ENCODE measurements at places on chromosomes 12 and 14.

DNA sequence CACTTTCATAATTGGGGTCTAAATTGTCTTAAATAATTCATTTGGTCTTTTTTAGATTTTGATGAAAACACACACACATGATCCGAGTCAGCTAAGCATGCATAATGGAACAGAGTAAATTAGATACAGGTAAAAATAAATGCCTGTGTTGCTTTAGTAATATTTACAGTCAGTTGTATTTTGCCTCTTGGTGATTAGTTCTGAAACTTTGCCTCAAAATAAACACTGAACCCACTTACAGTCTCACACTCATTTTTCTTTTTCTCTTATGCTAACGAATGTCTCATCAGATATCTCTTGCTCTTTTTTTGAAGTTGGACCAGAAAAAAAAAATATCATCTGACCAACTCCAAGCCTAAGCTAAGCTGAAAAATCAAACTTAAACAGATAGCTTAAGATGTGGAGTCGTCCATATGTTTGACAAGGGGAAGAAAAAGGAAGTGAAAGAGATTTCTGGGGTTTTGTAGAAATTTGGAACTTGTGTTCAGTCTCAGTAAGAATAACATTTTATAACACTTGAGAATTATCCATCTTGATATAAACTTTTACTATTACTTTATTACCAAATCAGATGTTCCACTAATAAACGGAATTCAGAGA lies 592.5 kb downstream of the RPL10L start:
- DNase-seq, result no peak

GRCh38 chr12:124046456-124046740 lies 73.4 kb downstream of the ZNF664 start:
- no peak for DNase-seq

GRCh38 chr12:29960122-29960521 lies 176.4 kb upstream of the TMTC1 start:
- DNase-seq, result no peak

DNA sequence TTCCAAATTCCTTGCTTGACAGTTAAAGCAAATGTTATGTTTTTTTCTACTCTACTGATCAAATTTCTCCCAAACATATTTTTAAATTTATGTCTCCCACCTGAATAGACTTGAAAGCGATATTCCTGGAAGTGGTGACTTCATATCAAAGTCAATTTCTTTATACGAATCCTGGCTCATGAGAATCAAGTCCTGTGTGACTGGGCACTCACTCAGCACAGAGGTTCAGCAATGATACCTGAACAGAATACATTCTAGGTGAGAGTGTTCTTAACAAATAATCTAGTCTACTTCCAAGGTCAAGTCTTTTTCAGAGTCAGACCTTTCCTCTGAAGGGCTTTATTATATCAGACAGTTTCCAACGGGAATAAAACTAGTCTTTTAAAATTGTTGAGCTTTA lies 1070.6 kb downstream of the TRHDE start:
- no peak for DNase-seq

DNA sequence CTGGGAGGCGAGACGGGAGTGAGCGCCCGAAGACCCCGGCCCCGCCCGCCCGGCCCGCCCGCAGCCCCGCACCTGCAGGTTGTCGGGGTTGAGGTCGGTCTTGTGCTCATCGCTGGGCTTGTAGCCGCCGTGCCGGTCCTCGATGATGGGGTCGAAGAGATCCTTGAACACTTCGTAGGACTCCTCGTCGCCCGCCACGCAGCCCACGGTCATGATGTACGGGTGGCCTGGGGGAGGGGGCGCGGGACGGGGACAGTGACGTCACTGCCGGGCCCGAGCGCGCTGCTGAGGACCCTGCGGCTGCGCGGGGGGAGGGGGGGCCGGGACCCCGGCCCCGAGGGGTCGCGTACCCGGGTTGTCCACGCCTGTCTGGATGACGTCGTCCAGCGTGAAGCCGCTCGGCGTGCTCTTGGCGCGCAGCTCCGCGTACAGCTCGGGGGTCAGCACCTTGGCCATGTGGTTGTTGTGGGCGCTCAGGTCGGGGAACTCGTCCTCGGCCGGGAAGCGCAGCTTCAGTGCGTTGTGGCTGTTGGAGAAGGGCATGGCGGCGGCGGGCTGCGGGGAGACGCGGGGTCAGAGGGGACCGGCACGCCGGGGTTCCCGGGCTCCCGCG lies 573 bp downstream of the CKB start:
- peak; percentile 19 for DNase-seq

DNA sequence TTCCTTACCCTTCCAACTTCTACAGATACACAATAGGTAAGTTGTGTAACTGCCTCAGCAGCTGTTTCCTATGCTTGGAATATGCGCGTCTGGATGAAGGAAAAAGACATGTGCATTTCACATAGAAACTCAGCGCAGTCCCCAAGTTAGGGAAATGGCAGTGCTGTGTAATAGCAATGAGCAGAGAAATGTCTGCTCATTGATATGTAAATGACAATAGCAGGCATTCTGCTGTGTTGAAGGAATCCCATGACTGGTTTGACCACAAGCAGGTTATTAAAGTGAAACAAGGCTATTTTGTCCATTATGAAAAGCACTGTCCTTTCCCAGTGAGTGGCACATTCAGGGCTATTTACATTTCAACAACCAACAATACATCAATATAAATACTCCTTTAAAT lies 106.6 kb downstream of the BTG1 start:
- DNase-seq, result no peak

DNA sequence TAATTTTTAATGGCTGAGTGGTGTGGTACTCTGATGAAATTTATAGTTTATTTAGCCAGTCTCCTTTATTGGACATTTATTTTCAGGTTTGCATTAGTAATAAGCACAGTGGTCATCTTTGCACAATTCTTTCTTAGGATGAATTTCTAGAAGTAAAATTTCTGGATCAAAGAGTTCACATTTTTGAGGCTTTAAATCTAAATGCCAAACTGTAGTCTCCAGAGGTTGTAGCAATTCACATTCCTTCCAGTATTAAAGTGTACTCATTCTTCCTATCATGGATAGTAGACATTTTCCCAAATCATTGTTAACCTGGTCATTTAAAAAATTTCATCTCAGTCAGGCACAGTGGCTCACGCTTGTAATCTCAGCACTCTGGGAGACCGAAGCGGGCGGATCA lies 24.8 kb downstream of the SLC39A9 start:
- no peak for DNase-seq

GRCh38 chr12:104291867-104292524 lies 11.5 kb upstream of the EID3 start:
- no peak for DNase-seq

DNA sequence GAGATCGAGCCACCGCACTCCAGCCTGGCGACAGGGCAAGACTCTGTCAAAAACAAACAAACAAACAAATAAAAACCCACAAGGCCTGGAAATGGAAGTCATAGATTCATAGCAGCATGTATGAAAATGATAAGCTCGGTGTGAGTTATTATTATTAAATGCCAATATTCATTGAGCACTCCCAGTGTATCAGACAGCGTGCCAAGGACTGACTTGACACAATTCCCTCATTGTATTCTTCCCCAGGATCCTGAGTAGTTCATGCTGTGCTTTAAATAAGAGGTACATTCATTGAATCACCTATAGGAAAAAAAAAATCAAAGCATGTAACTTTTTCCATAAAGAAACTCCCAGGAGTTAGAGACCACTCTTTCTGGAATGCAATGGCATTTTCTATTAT lies 12.6 kb upstream of the RFLNA start:
- DNase-seq, result no peak

DNA sequence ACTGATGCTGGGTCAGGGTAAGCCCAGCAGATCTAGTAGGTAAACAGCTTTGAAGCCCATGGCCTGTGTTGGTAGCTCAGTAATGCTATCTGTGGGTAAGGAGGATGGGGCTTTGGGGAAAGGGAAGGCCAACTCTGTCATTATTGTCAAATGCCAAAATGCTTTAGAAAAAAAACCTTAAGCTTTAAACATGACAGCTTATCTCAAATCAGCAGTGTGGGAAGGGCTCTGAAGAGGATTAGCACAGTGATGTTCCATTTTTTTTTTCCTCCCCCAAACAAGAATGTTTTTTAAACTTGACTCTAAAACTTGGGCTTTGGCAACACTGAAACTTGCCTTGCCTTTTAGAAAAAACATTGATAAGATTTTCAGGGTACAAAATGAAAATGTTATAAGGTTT lies 11.7 kb downstream of the DAAM1 start:
- no peak for DNase-seq

GRCh38 chr14:33963892-33964291 lies 13.0 kb upstream of the EGLN3 start:
- no peak for DNase-seq

GRCh38 chr12:117718559-117718958 lies 250.2 kb downstream of the KSR2 start:
- DNase-seq, result no peak

DNA sequence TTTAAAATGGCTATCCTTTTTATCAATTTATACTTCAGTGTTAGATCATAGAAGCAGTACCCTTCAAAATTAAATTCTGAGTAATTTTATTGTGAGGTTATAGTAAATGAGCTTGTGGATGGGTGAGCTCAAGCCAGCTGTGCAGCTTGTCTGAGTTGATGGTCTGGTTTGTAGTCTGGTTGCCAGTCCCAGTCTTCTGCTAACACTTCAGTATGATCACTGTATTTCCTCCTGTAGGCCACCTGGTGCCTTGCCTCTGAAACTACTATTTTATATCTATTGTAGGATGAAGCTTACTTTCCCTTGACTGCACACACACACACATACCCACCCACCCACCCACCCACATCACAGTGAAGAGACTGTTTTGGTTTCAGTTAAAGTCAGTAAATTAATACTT lies 496.4 kb downstream of the PCNX1 start:
- peak; percentile 40 for DNase-seq

- no peak for DNase-seq
These were observed 234.8 kb upstream of the TMPO start for GRCh38 chr12:98280621-98281020.

DNA sequence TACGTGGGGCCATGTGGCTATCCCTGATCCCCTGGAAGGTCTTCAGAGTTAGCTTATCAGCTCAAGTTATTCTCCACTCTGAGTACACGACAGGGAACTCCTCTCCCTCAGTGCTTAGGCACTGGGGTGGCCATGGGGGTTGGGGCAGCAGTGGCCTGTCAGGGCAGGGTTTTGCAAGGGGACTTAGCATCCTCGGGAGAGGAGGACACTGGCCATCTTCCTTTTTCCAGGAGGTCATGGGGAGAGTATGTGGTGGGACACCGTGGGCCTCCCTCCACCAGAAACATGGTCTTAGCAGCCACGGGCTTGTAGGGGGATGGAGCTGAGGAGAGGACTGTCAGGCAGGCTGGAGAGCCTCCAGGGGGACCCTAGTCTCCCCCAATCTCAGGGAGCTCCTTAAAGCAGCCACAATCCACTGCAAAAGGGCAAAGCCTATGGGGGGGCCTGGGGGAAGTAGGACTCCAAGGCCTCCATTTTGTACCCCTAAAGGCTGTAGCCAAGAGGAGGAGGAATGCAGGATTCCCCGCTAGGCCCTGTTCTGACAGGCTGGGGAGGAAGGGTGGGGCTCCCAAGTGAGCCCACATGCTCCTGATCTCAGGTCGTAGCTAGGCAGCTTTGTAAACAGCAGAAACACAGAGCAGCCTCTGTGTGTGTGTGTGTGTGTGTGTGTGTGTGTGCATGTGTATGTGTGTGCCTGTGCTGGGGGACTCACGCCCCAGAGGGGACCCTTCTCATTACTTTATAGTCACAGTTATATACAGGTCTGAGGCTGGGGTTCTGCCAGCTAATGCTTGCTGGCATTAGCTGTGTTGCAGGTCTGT lies 36.6 kb downstream of the KRT80 start:
- peak; percentile 79 for DNase-seq

GRCh38 chr14:69068744-69069421 lies 84.0 kb downstream of the DCAF5 start:
- no peak for DNase-seq

DNA sequence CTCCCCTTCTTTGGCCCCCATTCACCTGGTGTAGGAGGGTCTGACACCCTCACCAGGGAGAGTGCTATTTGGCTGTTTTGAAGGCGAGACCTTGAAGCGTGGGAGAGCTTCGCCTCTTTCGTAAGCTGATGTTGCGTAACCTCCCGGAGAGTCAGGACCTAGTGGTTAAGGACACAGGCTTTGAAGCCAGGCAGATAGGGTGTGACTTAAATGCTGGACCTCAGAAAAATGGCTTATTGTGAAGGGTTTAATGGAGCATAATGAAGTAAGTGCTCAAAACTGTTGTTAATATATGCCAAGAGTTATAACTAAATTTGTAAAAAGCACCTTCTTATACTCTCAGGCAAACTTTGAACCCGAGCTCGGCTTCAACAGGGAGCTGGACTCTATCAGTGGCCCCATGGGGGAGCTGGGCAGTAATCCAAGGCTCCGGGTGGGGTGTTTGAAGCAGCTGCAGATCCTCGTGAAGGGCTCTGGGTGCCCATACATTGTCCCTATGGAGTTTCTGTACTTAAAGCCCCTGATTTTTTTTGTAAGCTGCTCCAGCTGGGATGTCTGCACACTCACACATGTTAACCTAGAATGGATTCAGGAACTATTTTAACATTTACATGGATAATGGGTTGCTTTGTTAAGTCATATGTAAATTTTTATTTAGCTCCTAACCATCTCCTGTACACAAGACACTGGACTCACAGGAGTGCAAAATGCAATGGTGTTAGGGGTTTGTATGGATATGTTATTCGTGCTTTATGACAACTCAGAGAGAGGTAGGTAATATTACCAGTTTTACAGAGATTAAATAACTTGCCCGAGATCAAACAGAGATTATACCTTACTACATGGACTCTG lies 26.0 kb downstream of the PPFIBP1 start:
- DNase-seq, result no peak

- DNase-seq, result no peak
These were observed 3.6 kb downstream of the LARP4 start for GRCh38 chr12:50404307-50404706.

DNA sequence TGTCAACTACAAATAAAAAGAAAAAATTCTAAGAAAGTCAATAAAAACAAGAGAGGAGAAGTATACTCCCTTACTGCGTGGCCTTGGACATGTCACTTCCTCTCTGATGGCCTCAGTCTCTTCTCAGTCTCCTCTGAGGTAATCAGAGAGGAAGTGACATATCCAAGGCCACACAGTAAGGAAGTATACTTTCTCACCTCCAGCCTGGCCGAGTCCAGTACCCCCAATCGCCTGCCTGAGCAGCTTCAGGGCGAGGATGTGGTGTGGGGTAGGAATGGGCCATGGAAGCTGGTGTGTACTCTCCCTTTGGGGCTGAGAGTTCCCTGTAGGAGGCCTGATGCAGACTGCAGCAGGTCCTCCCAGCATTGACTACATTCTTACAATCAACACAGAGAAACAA lies 15.8 kb downstream of the VDR start:
- peak; percentile 50 for DNase-seq

DNA sequence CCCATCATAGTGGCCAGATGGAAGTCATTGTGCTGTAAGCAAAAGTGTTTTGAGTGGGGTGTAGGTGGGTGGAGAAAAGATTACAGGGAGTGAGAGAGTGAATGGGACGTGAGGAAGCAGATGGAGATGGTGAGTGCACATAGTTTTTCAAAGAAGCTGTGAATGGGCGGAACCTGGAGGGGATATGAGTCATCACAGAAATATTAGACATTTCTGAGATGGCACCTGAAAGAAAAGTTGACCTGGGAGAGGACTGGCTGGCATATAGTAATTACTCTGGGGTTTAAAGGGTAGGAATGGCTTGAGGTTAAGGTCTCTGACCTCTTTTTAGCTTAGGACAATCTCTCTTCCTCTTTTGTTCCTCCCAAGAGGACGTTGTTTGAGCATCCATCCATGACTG lies 50.5 kb downstream of the ANO4 start:
- no peak for DNase-seq

- DNase-seq, result no peak
These were observed 25.9 kb upstream of the PPFIBP1 start for GRCh38 chr12:27498149-27498548.
